ENCODE measurements at places on chromosomes 12 and 14. TPM values are rescaled to one million over a fixed set of nuclear protein-coding genes. Genes with fewer than 3 reads are reported as not detected.

ZFHX2 gene
- 0.18 TPM for polyA plus RNA-seq

DNA sequence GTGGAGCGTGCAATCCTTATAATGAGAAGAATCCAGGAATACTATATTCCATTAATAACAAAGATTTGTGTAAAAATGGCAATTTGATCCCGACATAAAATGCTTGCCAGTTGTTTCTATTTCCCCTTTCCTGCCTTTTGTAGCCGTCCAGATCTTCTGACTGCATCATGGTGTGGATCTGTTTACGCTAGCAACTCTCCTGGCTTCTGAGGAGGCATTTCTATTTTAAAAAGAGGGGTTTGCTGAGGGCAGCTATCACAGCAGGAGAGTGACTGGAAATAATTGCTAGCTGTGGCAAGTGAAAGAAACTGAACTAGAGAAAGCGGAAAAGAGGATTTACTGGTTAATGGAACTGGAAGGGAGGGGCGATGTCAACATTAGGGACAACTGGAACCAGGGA is 145.6 kb downstream of the ATP23 start:
- no peaks in the 10 kb centered on the region for H3K36me3 ChIP-seq
- no peaks in the 10 kb centered on the region for H3K4me1 ChIP-seq
- H3K27ac ChIP-seq, result no peak overlapping the region
- no peak overlapping the region for H3K4me3 ChIP-seq
- no peaks in the 10 kb centered on the region for H3K27me3 ChIP-seq
- DNase-seq, result no peak

DNA sequence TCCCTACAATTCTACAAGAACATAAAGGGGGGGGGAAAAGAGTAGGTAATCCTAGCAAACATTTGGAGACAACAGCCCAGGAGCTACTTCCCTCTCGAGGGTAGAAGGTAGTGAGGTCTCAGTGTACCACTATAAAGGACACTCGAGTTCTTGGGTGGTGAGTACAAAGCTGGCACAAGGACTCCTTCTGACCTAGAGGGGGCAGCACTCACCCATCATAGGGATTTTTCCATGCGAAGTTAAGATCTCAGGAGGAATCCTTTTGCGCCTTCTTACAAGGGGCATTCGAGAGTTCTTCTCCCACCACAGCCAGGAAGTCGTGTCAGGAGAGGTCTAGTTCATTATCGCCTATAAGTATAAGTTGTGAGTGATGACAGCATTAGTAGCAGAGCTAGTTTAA is 200.2 kb upstream of the RBM19 start:
- no peaks in the 10 kb centered on the region for H3K36me3 ChIP-seq
- no peak for DNase-seq
- H3K4me3 ChIP-seq, result no peak overlapping the region
- H3K4me1 ChIP-seq, result no peaks in the 10 kb centered on the region
- H3K27me3 ChIP-seq, result no peaks in the 10 kb centered on the region

- H3K4me1 ChIP-seq, result no peaks in the 10 kb centered on the region
- no peak overlapping the region for H3K27ac ChIP-seq
- no peak for DNase-seq
- H3K4me3 ChIP-seq, result no peak overlapping the region
Measured at GRCh38 chr12:3364226-3364625, 126.8 kb upstream of the PRMT8 start.

DNA sequence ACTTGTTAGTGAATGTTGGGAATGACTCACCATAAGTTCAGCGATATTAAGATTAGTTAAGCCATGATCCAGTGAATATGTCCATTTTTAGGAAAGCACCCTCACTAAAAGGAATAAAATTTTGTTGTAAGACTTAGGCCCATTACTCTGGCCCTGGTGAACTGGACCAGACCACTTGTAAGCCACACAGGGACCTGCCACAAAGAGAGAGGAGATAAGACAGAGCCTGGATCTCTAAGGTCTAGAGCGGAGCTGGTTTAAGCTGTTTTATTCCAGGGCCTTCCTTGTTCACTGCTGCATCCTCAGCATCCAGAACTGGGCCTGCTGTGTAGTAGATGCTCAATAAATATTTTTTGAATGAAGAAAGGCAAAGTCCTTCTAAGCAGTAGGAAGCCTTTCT is 79.1 kb downstream of the CRADD start:
- H3K4me1 ChIP-seq, result peaks cover 9% of the 10 kb centered on the region
- DNase-seq, result no peak
- H3K4me3 ChIP-seq, result no peak overlapping the region
- H3K36me3 ChIP-seq, result no peaks in the 10 kb centered on the region
